ENCODE measurements at places on chromosomes 1 and 21.

DNA sequence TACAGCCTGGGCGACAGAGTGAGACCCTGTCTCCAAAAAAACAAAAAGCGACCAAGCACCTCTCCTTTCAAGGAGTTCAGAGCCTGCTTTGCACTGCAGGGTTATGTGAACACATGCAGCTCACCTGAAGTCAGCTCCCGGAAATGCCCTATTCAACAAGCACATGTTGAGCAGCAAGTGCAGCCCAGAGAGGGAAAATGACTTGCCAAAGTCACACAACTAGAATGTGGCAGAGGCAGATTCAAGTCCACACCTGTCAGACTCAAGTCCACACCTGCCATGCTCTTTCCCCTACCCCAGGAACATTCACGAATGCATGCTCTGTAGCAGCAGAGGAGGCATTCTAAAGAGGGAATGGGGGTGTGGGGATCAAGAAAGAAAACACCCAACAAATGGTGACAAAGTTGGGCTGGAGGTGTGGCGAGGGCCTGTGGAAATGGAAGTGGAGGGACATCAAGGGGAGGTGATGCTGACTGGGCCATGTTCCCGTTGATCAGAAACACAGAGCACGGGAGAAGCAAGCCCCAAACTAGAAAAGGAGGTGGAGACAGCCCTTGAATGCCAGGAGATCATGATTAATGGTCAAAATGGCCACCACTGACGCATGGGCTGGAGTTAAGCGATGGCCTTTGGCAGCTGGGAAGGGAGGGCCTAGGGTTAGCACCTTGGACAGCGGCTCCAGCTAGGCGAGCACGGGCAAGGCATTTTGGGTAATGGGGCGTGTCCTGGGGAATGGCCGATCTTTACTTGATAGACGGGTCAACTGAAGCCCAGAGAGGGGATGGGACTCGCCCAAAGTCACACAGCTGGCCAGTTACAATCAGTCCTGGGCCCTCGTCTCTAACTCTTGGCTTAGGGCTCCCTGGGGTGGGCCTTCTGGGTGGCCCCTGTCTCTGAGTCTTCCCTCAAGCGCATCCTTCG is 21.5 kb downstream of the RAP1GAP start:
- DNase-seq: peak; percentile 46

GRCh38 chr21:44940116-44940631 is 345 bp downstream of the SLX9 start:
- DNase-seq: no peak

DNA sequence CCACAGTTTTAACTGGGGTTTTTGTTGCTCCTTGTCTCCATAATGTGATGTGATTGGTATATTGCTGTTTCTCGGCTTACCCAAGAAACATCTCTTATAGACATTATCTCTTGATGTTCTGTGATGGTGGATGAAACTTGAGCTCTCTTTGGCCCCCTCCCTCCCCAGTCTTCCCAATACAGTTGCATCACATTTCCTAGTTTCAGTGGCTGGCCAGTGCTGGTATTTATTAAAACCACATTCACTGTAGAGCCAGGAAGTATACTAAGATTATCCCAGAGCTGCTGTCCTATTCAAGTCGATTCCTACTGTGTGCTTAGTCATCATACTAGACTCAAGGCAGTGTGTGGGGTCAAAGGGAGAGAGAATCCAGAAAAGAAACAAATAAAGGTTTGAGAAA is 244.4 kb downstream of the KAZN start:
- DNase-seq: no peak

- no peak for DNase-seq
Observed at GRCh38 chr1:231232870-231233734, 7.9 kb upstream of the GNPAT start.

DNA sequence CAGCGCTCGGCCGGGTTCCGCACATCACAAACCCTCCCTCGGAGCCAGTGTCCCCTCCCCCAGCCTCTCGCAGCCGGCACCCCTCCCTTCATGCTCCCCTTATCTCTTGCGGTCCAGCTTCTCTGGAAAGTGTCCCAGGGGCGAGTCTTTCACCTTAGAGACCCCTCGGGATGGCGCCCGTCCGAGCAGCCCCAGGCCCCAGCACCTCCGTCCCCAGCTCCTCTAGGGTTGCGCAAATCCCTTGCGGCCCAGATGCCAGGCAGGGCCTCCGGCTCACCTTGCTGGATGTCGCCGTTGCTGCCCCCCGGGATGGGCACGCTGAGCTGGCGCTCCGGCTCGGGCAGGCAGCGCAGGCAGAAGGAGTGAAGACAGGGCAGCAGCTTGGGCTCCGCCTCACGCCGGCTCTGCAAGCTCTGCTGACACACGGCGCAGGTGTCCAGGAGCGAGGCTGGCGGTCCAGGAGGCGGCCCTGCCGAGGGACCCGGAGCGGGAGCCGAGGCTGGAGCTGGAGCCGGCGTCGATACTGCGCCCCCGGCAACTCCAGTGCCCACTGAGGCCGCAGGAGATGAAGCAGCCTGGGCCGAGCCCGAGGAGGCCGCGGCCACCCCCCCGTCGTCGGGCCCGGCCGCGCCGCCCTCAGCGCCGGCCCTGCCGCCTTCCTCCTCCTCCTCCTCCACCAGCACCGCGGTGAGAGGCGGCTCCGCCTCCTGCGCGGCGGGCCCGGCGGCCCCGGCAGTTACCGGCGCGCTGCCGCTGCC is 550 bp downstream of the TRIM33 start:
- DNase-seq: peak; percentile 53

DNA sequence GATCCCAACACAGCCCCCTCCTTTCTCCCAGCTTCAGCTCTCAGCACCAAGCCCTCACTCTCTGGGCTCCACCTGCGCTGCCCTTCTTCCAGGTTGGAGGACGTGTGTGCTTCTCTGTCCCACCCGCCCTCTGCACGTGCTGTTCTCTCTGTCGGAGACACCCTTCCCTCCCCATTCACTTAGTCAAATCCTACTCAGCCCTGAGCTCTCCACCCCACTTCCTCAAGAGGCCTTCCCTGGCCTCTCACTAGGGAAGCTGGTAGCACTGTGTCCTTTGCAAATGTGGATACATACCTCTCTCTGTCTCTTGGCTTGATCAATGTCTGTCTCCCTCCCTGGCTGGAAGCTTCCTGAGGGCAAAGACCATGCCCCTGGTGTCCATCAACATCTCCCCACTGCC is 43.0 kb downstream of the TNFRSF8 start:
- no peak for DNase-seq

DNA sequence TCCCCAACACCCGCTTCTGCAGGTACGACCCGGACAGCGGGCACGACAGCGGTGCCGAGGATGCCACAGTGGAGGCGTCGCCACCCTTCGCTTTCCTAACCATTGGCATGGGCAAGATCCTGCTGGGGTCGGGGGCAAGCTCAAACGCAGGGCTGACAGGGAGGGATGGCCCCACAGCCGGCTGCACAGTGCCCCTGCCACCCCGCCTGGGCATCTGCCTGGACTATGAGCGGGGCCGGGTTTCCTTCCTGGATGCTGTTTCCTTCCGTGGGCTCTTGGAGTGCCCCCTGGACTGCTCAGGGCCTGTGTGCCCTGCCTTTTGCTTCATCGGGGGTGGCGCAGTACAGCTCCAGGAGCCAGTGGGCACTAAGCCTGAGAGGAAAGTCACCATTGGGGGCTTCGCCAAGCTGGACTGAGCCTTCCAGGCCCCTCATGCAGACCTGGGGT is 10.1 kb downstream of the TRIM46 start:
- no peak for DNase-seq

DNA sequence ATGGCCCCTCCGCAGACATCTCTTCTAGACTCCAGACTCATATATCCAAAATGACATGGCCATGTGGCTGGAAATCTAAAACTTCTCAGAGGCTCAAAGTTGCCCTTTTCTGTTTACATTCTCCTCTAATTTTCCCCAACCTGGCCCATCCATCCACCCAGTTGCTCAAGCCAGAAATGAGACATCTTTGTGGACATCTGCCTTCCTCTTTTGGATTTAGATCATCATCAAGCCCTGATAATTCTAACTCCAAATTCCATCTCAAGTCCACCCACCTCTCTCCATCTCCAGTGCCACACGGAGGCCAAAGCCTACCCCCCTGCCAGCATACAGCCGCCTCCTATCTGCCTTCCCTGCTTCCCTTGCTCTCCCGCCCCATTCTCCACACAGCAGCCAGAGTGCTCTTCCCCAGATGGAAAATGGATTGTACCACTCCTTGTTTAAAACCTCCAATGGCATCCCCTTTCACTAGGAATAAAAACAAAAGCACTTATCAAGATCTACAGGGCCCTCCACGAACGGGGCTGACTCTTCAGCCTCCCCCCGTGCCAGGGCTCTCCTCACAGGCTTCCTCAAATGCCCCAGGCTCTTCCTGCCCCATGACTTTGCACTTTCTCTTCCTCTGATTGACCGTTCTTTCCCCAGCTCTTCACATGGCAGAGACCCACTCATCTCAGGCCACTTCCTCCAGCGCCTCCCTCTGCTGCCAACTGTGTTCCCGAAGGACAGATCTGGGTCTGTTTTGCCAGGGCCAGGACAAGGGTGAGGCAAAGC is 40.1 kb downstream of the SYT6 start:
- DNase-seq: no peak

DNA sequence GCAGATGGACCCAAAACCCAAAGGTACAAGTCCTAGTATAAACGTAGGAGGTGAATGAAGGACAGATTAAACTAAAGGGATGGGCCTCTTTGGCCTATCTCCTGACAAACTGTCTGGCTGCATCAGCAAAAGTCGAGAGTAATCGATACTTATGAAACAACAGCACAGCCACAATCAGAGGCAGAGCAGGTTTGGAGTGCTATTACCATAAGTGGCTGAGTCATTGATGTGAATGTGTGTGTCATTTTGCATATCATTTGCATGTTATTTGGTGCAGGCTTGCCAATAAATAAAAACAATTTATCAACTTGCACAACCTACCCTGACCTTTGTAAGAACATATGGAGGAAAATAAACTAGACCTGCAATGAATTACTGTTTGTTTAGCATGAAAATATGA is 283.1 kb downstream of the NUF2 start:
- DNase-seq: no peak

- no peak for DNase-seq
Observed at GRCh38 chr1:30132602-30133286, 590.6 kb downstream of the MATN1 start.

DNA sequence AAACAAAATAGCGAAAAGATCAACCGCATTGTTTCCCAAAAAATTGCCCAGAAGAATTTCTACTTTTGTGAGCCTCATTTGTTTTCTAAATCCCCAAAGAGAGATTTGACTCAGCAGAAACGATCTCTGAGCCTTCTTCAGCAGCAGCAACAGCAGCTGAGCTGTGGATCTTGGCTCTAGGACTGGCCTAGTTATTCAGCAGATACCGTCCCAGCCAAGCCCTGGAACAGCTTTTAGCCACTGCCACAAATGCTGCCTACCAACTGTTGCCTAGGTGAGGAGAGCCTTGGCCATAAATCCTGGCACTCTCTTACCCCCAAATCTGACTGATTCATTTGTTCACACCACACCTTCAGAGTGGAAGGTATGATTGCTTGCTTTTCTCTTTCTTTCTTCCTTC is 320.1 kb downstream of the TGFB2 start:
- peak; percentile 29 for DNase-seq

- no peak for DNase-seq
Observed at GRCh38 chr1:193060938-193061337, 1.5 kb downstream of the RO60 start.

GRCh38 chr1:1124786-1125642 is 9.1 kb upstream of the C1orf159 start:
- DNase-seq: no peak

- no peak for DNase-seq
Observed at GRCh38 chr1:83671586-83671985, 327.3 kb downstream of the TTLL7 start.

- no peak for DNase-seq
Observed at GRCh38 chr1:109664671-109665070, 3.2 kb upstream of the GSTM2 start.

DNA sequence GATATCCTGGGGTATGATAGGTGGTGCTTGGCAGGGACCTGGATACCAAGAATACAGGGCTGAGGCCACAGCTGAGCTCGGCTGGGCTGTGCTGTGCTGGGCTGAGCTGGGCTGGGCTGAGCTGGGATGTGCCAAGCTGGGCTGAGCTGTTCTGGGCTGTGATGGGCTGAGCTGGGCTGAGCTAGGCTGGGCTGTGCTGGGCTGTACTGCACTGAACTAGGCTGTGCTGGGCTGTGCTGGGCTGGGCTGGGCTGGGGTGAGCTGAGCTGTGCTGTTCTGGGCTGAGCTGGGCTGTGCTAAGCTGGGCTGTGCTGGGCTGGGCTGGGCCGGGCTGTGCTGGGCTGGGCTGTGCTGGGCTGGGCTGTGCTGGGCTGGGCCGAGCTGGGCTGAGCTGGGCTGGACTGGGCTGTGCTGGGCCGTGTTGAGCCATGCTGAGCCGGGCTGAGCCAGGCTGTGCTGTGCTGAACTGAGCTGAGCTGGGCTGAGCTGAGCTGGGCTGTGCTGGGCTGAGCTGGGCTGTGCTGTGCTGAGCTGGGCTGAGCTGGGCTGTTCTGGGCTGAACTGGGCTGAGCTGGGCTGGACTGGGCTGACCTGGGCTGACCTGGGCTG is 94.7 kb upstream of the ACTRT2 start:
- DNase-seq: no peak

DNA sequence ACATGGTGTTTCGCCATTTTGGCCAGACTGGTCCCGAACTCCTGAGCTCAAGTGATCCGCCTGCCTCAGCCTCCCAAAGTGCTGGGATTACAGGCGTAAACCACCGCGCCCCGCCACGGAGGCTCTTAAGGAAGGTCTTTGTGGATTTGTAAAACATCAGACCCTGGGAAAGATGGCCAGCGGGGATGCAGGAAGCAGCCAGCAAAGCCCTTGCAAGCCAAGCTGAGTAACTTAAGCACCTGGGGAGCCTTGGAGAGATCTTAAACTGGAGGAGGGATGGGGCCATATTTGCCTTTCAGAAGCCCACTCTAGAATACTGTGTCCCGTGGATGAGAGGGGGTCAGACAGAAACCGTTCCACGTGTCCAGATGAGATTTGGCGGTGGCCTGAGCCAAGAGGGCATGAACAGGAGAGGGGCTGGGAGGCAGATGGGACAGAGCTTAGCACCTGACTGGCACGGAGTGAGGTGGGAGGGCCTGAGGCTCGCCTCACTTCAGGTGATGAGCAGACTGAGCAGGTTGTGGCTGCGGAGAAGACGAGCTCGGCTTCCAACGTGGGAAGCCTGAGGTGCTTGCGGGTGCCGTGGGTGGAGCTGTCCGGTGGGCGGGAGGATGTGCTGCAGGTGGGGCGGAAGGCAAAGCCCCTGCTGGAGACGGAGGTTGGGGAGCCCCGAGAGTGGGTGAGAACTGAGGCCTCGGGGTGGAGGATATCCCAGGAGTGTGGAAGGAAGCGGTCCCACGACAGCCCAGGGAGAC is 11.7 kb downstream of the C1orf216 start:
- no peak for DNase-seq

DNA sequence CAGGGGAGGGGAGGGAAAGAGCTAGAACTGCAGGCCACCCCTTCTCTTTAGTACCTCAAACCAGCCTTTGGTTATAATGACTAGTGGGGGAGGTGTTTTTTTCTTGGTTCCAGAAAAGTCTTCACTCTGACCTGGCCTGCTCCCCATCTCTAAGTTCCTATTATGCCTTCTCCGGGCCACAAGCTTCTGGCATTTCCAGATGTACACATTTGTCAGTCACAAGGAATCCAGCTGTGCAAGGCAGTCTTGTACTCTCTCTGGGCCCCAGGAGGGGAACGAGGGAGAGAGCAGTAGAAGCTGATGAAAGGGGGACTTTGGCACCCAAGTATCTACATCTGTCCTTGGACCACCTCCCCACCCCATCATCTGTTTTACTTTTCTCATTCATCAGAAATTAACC is 2.7 kb upstream of the FALEC start:
- DNase-seq: no peak

- DNase-seq: no peak
Observed at GRCh38 chr1:234286206-234286605, 87.0 kb upstream of the COA6 start.

- DNase-seq: no peak
Observed at GRCh38 chr1:34372891-34373290, 196.2 kb downstream of the C1orf94 start.
